ENCODE measurements at places on chromosomes 7 and 10.

DNA sequence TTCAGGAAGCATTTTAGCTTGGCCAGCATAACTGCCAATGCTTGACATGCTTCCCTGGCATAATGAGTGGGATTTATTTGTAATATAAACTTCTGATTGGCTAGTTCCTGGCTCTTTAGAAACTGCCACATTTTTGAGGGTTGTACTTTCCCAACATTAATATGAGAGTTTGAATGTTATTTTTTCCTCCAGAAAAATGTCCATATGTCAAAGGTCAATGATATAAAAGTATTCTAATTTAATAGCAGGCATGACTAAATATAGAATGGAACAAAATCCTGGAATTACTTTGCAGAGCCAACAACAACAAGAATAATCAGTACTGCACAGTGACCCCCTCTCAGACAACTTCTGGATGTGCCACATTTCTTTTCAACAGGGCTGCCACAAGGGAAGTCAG lies 352.6 kb downstream of the PRPF18 start:
- no peak for DNase-seq

DNA sequence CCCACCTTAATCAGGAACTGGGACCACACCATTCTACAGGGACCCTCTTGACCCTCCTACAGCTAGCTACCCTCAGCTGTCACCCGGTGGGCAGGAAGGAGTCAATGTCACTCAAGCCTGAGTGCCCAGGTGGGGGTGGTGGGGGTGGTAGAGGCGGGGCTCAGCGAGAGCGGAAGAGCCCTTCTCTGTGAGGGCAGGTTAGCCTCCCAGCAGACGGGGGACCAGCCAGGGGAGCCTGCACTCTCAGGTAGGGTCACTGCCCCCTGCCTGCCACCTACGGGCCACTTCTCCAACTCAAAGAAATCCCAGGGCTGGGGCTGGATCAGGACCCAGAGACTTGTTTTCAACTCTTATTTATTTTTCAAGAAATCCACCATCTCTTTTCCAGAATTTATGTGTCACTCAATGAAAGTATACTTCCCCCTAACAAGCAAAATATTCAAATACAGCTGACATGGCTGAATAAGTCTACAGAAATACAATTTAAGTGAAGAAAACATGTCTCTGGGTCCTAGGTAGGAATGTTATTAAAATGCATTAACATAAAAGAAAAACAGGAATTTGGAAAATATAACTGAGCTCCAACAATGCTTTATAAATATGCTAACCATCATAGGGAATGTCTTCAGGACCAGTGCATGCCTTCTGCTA lies 63.4 kb upstream of the DDC start:
- DNase-seq = no peak

- DNase-seq = no peak
These were observed 66.1 kb downstream of the FZD1 start for GRCh38 chr7:91330191-91330808.

DNA sequence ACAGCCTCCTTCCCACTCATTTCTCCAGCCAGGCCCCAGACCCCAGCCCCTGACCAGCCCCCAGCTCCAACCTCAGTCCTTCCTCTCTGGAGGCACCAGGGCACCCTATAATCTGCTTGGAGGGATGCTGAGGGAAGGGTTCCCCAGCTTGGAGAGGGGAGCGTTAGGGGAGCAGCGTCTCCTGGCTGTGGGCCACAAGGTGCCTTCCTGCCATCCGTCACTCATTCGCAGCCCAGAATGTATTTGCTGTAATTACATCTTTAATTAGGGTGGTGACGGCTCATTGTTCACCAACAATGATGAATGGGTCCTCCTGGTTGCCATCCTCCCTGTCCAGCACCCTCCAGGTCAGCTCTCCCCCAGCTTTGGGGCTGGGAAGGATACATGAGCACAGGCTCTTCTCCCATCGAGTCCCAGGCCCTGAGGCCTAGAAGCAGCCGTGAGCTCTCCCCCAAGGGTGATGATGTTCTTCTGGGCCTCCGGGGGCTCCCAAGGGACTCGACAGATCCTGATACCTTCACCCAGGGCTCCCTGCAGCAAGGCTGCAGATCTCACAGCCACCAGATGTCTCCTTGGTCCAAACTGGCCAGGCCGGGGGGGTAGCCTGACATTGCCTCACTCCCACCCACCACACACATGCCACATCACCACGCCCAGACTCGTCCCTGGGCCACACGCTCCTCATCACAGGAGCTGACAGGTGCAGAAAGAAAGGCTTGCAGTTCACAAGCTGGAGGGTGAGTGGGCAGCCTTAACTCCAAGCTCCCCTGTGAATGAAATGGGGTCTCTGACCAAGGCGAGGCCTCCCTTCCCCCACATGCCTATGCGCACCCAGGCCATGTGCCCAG lies 26.8 kb downstream of the POLL start:
- no peak for DNase-seq

- no peak for DNase-seq
These were observed 36.7 kb downstream of the SPAM1 start for GRCh38 chr7:123961771-123962170.

GRCh38 chr7:132815696-132816311 lies 239.5 kb upstream of the PLXNA4 start:
- no peak for DNase-seq

GRCh38 chr7:47827871-47828270 lies 120.4 kb downstream of the PKD1L1 start:
- DNase-seq = no peak

DNA sequence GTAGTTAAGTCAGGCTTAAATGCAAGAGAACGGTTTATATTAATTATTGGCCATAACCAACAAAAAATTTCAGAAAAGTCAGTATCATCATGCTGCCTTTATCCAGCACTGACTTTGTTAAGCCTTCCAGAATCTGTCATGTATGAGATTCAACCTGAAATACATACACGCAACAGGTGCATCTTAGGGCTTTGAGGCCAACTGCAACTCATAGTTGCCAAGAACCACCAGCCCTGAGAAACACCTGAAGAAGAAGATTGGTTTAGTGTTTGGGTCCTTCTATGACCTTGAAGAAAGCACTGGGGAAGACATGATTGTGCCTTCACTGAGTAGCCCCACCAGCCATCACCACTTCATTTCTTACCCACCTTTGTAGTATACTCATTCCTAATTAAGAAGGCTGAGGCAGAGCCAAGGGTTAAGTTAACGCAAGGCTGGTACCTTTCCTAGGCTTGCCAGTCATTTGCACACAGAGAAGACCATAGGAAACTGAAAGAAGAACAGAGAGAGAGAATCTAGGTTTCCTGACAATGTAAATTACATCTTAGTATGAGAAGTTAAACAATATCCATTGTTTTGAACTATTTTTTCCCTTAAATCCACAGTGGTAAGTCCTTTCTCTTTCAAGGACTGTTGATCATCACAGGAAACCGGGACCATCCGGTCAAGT lies 200.1 kb upstream of the PRKCQ start:
- no peak for DNase-seq

GRCh38 chr10:124742413-124743190 lies 1.6 kb downstream of the FAM53B start:
- DNase-seq = no peak

DNA sequence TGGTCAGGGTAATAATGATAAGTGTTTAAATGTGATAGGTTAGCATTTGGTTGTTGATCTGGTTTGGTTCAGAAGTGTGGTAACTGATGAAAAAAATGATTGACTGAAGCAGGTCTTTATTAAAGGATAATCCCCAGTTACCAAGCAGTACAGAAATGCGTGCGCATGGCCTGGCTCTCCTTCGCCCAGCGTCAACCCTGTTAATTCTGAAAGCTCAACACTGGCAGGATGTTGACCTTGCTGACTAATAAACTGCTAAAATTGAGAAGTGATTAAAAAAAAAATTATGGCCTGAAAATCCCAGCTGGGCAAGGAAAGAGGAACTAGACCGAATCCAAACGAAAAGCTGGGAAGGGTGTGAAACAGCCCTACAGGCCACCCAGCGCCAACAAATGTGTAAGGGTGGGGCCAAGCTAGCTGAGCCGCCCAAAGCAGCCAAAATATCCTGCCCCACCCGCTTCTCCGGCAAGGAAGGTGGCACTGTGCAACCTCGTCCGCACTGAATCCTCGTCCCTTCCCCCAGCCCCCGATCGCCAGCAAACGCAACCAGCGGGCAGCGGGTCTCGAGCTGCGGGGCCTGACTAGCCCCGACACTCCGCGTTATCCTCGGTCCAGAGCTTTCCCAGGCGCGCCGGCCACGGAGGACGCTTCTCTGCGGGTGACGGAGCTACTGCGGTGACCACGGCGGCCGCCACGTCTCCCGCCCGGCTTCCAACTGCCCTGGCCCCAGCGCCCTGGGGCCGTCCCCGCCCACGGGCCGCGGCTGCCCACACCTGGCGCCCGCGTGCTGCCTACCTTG lies 561 bp downstream of the SHTN1 start:
- DNase-seq = peak; percentile 3

DNA sequence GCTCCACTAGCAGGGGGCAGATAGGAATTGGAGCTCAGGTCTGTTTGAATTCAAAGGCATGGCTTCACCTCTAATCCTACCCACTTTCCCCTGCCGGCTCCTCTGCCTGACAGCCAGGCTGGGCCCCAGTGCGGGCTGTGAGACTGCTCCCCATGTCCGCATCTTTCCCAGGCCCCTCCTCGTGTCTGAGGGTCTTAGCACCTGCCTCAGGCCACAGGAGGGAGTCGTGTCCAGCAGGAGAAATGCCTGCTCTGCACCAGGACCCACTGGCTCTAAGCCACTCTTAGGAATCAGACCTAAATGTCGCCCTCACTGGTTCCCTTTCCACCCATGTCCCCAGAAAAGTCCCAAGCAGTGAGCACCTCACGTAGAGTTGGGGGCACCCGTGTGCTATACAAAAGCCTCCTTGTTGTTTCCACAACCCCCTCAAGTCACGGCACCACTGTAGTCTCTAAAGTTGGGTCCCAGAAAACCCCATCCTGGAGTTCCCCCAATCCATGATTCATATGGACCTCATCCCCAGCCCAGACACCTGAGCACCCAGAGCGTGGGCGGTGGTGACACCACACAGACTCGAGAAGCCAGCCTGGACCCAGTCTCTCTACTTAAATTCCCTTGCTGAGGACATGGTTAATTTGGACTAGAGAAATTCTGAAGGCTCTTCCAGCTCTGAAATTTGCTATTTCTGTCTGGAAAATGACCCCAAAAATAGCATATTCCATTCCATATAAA lies 466.4 kb upstream of the ZMIZ1 start:
- DNase-seq = no peak

DNA sequence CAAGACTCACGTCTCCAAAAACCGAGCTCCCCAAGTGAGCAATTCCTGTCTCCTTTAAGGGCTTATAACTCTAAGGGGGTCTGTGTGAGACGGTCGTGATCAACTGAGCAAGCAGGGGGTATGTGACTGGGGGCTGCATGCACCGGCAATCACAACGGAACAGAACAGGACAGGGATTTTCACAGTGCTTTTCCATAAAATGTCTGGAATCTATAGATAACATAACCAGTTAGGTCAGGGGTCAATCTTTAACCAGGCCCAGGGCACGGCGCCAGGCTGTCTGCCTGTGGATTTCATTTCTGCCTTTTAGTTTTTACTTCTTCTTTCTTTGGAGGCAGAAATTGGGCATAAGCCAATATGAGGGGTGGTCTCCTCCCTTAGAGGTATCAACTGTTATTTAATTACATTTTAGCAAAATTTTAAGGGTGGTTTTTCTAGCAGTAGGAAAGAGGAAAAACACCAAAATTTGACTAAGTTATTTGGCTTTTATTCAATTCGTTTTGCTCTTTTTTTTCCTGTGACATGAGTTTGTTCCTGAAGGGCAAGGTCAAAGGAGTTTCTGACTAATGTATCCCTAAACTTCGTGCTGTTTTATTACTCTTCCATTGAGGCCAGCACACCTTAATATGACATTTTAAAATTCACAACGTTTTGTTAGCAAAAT lies 121.4 kb upstream of the SEC61G start:
- DNase-seq = no peak

GRCh38 chr10:104250371-104250770 lies 4.3 kb upstream of the GSTO1 start:
- no peak for DNase-seq

DNA sequence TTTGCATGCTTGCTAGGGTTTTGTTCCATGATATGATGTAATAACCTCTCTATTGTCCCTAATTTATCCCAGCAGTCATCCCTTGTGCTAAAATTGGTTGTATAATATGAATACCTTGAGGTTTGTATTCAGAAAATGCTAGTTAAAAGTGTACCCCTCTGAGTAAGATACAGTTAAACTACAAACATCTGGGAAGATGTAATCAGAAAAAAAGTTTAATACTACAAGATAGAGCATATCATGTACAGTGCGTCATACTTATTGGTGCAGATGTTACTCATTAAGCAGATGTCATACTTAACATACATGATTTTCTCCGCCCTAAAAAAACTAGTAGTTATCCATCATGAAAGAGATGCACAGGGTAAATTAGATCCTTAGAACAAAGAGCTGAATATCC lies 336.1 kb upstream of the KCND2 start:
- DNase-seq = no peak
